ENCODE measurements at places on chromosomes 1 and 21.

DNA sequence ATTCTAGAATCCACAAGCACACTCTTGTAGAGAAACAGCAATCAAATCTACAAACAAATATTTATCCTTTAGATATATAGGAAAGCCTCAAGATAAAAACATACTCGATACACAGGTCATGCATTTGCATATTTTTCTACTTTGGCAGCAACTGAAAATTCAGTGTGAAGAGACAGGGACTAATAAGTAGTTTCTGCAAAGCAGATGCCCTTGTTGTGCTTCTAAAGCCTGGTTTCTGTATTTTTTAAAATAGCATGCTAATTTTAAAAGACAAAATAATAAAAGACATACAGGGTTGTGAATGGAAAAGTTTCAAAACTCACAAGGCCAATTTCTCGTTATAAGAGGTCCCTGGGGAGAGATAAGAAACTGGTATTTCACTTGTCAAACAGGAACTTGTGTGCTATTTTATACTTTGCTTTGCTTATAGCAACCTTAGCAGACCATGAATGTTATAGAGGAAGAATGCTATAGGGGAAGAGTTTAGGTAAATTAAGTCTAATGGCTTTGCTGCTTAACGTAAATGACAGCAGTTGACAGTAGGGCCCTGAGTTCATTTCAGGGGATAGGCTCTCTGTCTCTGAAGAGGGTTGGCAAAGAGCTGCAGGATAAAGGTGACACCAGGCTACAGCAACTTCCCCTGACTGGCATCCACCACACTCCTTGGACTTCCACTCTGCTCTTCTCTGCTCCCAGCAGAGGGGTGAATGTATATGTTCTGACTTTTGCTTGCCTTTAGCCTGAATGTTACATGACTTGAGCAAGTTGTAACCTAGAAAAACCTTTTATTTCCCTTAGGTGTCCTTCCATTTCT is 9.4 kb upstream of the RGS13 start:
- DNase-seq, result no peak

DNA sequence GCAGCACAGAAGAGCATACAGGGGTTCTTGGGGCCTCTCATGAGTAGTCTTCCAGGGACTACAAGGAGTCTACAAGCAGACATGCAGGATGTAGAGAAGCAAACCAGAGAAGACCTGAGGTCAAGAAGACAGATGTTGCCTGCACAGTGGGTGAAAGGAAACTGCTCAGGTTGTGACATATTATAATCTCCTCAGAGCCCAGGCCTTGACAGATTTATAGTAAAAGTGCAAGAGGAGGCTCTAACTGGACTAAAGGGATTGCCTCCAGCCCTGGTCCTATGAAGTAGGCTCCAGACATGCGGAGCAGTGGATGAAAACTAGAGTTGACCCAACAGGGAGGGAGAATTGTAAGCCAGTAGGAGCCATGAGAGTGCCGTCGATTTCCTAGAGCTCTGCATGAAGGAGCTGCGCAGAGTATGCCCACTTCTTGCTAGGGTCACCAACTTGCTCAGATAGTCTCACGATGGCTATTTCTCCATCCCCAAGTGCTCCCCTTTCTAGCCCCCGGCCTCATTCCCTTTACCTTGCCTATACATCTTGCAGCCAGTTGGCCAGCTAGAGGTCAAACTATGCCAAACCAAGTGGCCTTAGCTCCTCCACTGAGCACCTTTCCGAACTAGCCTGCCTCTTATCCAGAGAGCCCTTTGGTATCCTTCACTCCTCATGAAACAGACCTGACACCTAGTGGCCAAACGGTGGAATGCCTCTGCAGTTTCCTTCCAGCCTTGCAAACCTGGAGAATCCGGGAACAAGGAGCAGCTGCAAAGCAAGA is 36.2 kb upstream of the IPO9 start:
- peak; percentile 77 for DNase-seq

- no peak for DNase-seq
Observed at GRCh38 chr1:95017775-95018174, 55.0 kb downstream of the ALG14 start.

DNA sequence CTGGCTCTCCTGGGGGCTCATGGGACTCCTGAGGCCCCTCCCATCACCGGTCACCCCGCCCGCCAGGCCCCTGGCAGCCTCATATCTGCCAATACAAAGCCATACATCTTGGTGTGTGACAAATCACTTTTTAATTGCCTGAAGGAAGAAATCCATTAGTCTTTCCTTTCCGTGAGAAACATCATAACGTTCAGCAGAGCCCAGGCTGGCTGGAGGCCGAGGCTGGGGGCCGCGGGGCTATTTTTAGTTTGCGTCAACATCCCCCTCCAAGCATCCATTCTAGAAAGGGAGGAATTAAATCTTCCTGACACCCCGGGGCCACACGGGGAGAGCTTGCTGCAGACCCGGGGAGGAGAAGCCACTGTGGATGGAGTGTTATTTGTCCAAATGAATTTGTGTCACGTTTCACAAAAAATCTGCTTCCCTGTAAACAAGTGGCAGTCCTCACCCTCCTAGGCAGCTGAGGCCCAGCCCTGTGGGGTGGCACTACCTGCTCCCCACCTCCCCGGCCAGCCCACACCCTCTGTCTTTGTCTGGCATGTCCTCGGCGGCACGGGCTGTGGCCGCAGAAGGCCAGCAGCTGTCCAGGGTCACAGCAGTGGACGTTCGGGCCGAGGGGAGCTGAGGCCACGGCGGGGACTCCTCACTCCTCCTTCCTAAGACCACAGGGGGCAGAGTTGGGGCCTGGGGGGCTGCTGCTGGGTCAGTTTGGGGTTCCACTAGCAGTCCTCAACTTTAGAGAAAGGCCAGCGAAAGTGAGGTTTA is 236.9 kb upstream of the VAMP3 start:
- DNase-seq, result peak; percentile 39

DNA sequence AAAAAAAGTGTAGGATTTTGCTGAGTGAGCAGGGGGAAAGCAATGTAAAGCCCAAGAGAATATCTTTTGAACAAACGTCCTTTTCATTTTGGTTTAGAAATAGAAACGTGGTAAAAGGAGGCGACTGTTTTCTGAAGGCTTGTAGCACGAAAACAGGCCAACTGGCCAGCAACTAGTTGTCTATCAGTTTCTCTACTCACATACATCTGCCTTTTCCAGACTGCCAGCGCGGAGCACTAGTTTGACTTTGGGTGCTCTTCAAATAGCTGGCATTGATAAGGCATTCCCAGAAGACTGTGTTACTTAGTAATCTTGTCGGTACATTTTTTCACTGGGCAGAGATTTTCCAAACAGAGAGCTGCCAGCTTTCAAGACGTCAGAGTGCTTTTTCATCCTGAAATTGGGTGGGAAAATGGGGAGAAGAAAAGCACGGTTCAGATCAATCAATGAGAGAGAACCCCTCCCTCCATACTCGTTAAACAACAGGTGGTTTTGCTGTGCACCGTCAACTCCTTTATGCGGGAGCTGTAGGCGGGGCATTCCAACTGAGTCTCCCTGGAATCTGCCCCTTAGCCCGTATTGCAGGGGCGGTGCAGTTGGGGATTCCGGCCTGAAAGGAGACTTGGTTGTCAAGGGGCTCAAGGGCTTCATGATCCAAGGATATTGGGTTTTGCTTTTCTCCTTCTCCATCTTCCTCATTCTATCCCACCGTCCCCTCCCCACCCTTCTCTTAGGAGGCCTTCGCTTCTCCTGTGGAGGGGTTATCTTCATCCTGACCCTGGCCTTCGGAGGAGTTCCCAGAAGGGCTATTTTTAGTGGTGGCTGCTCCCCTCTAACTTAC is 884 bp upstream of the LRRC8C start:
- DNase-seq, result peak; percentile 35

DNA sequence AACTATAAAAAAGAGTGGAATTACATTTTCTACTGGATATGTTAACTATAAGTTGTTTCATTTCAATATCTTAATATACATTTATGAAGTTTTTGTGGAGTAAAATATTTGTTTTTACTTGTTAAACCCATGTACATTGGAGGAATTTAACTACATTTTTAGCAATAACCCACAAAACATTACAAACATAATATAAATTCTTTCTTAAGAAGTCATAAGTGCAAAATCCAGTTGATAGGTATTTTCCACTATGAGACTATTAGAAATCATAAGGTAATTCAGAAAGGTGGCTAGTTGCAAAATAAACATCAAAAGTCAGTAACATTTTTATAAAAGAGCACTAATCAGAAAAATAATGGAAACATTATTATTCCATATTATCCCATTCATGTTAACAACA is 73.9 kb upstream of the RRP15 start:
- DNase-seq, result no peak

- no peak for DNase-seq
Observed at GRCh38 chr21:41170859-41171609, 3.1 kb downstream of the BACE2 start.

- no peak for DNase-seq
Observed at GRCh38 chr1:41532206-41532975, 47.9 kb upstream of the EDN2 start.

GRCh38 chr1:196001188-196001587 is 607.1 kb downstream of the KCNT2 start:
- no peak for DNase-seq

GRCh38 chr1:80278936-80279335 is 1272.4 kb upstream of the ADGRL4 start:
- no peak for DNase-seq

GRCh38 chr21:45224189-45224938 is 63.3 kb downstream of the POFUT2 start:
- DNase-seq, result no peak

GRCh38 chr1:197848350-197848749 is 54.1 kb upstream of the C1orf53 start:
- no peak for DNase-seq

DNA sequence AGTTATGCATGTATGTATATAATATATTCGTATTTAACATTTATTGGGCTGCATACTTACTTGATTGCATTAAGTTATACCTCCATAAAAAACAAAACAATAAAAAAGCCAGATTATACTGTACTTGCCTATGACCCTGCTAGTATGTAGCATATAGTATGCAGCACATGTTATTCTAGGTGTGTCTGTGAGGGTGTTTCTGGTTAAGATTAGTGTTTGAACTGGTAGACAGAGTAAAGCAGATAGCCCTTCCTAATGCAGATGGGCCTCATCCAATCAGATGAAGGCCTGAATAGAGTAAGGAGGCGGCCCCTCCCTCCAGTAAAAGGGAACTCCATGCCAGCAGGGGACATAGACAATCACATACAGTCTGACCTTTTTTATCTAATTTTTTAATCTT is 323.3 kb upstream of the USP24 start:
- DNase-seq, result no peak

DNA sequence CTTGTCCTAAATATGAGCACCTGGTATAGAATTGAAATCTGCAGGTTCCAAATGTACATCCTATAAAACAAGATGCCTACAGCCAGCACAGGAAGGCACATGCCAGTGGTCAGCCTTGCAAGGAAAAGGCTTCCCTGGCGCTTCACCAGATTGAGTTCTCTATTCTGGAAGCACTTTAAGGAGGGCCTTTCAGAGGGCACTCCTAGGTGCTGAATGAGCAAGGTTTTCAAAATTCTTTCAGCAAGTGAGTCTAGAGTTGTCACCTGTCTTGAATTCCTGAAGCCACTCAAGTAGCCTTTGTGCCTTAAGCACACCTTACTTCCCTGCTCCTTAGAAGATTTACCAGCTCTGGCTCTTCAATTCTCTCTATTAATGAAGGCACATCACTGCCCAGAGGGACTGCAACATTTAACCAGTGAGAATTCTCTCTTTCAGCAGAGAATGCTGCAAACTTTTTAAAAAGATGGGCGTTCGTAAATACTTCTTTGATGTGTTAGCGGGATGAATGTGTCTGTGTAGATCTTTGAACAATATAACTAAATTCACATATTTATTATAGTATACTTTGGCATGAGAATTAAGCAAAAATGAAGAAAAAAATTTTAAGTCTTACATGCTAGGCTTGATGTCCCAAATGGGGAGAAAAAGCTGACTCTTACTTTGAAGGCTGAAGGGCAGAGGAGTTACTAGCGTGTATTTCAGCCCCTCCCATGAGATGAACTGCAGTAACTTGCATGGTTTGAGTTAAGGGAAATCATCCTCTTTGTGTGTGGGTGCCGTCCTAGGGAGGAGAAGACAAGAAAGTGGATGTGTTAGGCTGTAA is 162.0 kb downstream of the NTPCR start:
- DNase-seq, result no peak

DNA sequence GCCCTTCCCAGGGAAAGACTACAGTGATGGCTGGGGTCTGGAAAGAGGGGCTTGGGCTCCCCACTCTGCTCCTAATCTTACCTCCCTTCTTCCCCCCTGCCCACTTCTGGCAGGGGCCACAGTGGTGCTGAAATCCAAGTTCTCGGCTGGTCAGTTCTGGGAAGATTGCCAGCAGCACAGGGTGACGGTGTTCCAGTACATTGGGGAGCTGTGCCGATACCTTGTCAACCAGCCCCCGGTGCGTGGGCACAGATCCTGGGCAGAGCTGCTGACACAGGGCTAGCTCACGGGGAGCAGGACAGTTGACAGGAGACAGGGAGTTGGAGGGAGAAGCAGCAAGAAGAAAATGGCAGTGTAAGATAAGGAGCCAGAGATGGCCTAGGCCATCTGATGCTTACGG is 2.4 kb downstream of the SLC27A3 start:
- no peak for DNase-seq

DNA sequence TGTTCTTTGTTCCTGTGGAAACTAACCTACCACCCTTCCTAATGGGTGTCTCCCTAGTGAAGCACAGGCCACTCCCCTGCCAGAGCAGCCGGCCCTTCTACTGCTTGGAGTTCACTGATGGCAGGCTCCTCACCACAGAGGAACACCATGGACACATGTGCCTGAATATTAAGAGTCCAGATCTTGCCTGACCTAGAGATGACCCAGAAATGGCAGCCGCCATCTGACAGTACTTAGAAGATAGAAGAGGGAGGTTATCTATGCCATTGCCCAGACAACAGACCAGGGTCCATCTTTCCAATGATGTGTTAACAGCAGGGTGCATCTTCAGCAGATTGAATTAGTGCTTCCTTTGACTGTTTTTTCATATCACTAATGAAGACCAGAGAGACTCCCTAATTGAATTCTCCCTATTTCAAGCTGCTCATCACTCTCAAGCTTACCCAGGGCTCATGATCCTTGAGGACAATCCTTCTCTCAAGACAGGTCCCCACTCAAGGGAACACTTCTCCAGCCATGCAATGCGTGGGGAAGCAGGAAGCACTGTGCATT is 59.8 kb downstream of the PLEKHA6 start:
- DNase-seq, result no peak

DNA sequence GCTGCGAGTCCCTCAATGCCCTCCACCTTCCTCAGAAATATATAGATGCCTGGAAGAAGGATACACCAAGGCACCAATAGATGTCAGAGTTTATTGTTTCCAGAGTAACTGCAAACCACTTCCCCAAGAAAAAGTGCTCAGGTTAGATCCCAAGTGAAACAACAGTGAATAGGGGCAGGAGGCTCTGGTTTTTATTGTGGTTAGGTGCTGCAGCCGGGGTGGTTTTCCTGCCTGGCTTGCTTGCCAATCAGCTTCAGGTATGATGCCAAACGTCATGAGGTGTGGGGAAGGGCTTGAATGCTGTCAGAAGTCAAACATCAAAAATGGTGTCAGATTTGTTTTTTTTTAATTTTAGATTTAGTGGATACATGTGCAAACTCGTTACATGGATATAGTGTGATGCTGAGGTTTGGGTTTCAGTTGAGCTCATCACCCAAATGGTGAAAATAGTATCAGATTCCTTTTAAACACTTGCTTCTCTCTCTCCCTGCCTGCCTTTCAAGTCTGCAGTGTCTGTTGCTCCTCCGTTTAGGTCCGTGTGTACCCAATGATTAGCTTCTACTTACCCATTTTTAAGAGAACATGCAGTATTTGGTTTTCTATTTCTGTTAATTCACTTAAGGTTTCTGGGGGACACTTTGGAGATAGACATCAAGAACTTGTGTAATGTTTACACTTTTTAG is 1317.0 kb downstream of the MRPL39 start:
- DNase-seq, result no peak

GRCh38 chr1:240956424-240956823 is 344.5 kb upstream of the GREM2 start:
- no peak for DNase-seq

All from nephron progenitor cell (in vitro differentiated cells).